ENCODE measurements at places on chromosomes 12 and 14.

DNA sequence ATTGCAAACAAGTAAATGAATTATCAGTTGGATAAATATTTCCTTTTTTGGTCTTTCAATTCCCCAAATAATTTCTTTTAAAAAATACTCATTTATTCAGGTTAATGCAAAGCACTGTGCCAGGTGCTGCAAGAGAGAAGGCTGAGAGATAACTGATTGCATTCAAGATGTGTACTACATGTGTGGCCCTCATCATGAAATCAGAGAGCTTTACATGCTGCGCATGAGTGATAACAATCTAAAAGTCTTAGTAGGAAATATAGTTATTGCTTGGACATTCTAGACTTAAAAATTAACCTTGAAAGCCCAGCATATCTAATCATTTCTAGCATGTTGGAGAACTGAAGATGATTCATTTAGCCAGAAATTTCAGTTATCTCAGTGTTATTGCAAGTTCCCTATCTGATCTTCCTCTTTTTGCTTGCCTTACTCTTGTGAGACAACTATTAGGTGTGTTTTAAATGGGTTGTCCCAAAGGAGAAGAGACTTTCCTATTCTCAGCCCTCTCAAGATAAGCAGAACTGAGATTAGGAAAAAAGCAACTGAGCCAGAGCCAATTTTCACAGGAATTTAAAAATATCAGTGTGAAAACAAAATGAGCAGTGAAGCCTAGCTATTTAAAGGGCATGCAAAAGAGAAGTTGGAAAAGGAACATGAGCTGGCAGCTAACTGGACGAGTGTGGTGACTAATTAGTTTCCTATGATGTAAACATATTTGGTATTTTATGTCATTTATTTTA is 60.9 kb downstream of the PLEKHA5 start:
- no peak for DNase-seq

GRCh38 chr12:109873653-109874052 is 6.7 kb downstream of the GLTP start:
- no peak for DNase-seq

DNA sequence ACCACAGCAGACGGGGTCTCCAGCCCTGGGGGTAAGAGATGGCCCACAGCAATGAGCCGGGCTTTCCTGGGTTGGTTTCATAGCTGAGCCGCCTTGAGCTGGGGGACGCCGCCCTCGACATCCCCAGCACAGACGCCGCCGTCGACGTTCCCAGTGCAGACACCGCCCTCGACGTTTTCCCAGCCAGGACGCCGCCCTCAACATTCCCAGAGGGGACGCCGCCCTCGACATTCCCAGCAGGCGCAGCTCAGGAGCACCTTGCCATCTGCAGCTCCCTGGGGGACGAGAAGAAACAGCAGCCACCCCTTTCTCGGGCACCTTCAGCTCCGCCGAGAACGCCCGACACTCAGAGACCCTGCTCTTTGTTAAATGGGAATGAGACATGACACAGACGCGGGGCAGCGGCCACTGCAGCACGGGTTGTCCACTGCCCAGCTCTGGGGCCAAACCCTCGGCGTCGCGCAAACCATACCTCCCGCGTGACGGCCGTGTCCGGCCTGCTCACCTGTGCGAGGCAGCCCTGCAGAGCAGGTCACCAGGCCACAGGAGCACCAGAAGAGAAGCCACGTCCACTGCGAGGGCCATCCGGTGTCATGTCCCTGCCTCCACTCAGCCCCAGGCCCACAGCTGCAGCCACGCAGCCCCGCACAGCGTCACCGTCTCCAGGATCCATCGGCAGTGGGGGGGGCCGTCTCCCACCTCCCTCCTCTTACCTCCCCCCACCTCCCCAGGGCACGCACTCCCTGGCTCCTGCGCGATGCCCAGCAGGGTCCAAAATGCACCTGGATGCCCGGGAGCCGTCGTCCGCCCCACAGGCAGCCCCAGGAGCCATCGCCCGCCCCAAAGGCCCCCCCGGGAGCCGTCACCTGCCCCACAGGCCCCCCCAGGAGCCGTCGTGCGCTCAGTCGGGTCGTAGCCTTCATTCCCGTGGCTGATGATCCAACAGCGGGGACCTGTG is 77.4 kb upstream of the GALNT9 start:
- no peak for DNase-seq

DNA sequence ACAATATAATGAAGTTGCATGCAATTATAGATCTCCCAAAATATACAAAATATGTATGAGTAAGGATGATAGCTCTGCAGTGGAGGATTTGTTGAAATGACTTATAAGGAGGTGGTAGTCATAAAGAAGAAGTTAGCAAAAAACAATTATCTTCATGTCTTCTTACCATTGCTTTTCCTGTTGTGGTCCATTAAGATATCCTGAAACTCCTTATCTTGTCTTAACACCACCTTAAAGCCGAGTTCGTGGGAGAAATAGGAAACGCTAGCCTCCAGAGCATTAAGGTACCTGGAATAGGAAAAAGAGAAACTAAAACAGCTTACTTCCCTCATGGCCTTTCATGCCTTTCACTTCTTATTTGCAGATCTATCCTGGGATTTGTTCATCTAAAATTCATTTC is 15.2 kb downstream of the GUCY2C start:
- no peak for DNase-seq

- no peak for DNase-seq
Observed at GRCh38 chr12:126858560-126858959, 1408.4 kb upstream of the TMEM132C start.

DNA sequence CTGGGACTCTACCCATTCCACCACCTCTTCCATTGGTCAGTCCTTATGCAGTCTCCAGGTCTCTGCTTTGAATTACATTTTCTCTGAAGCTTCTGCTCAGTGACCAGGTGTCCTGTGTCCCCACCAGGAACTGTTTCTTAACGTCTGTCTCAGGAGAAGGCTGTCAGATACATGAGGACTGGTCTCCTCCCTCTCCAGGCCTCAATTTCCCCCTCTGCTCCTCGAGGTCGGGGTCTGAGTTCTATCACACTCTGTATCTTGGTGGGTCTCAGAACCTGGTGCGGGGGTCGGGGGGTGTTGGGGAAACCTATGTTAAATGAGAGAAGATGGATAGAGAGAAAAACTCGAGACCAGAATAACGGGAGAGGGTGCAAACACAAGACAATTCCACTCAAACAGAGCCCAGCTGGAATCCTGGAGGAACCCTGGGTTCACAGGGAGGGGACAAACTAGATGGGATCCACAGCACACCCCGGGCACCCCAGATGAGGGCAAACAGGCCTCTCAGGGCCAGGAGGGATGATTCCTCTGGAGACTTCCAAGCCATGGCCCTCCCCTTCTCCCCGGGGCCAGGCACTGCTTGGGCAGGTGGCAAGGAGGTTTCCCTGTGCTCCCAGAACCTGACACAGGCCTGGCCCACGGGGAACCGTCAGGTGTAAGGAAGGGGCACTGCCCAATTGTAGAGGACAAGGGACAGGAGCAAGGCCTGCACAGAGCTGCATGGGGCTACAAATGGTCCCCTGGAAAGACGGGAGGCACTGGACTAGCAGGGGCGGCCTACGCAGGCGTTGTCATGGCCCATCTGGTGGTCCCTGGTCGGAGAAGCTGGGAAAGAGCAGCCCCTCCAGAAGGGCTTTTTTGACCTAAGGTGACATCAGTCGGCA is 313.2 kb upstream of the DIO3 start:
- DNase-seq = no peak

- no peak for DNase-seq
Observed at GRCh38 chr14:35388656-35389314, 15.8 kb downstream of the NFKBIA start.

DNA sequence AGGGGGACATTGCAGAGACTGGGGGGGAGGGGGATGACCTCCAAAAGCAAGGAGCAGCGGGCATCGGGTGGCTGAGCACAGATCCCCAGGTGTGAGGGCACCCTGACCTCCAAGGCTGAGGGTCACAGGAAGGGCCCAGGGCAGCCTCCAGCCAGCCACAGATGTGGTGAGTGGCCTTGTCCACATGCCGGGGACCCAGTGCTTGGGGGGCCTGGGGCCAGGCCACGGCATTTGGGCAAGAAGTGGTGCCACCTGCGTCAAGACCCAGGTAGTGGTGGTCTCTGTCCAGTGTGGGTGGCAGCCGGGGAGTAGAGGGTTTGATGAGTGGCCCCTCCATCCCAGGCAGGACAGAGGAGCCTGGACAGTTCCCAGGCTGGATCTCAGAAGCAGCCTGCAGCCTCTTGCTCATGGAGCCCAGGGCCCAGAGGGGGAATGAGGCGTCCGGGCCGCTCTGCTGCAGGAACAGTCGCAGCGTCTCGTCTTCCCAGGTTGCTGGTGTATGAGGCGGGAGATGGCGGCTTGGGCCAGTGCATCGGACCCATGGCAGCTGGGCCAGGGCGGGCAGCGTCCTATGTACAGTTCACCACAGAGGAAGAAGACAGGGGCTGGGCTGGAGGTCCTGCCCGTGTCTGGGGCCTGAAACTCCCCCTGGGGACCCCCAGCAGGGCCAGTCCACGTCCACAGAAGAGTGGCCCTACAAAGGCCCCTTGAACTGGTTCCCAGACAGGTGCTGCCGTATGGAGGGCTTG is 33.5 kb downstream of the CCNK start:
- DNase-seq = no peak

DNA sequence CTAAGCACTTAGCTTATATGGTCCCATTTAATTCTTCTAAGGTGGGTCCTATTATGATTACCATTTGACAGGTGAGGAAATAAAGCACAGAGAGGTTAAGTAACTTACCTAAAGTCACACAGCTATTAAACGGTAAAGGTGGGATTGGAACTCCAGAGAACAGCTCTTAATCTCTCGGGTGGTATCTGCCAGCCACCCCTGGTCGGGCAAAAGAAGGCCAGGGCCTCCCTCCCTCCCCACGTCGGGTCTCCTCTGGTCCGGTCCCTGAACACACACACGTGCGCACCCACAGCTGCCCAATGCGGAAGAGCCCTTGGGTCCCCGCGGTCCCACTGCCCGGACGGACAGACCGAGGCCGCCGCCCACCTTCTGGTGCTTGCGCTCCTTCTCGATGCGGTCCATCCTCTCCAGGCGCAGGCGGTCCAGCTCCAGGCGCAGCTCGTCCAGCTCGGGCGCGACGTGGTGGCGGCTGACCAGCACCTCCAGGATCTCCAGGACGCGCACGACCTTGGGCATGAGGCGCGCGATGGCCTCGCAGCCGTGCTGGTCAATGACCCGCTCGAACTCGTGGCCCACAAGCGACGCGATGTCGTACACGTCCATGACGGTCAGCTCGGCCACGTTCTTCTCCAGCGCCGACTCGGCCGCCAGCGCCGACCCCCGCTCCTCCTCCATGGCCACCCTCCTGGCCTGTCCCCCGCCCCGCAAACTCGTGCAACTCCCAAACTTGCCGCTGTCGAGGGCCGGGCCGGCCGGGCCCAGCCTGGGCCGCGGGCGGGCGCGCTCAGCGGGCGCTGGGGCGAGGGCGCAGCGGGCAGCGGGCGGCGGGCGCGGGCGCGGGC is 490 bp downstream of the RILPL1 start:
- DNase-seq = peak; percentile 48

- no peak for DNase-seq
Observed at GRCh38 chr14:78710963-78711362, 540.8 kb downstream of the NRXN3 start.

GRCh38 chr12:11630046-11630706 is 19.3 kb upstream of the ETV6 start:
- DNase-seq = no peak

DNA sequence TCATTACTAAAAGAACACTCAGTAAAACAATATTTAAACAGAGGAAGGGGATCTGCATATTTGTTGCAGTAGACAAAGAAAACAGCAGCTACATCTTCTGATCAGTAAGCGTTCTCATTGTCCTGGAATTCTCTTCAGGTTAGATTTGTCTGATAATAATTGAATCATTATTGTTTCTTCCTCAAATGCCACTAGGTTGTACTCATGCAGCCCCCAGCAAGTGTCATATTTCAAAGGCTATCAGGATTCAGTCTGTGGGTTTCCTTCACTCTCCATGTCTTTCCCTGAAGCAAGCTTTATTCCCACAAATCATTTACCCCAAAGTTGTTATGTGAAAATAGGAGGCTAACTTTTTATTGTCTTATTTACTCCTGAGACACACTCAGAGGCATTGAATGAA is 14.7 kb downstream of the PIK3C2G start:
- no peak for DNase-seq

DNA sequence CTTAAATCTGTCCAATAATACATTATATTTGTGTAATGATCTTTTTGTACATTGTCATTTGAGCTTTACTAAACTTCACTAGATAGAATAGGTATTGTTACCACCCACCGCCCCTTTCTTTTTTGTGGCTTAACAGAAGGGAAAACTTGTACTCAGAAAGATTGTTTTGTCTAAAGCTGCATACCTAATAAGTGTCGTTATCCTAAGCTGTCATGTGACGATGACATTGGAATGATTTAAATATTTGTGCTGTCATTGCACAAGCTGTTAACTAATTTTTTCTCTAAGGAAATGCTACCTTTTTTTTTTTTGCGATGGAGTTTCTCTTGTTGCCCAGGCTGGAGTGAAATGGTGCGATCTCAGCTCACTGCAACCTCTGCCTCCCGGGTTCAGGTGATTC is 3.6 kb downstream of the DIP2B start:
- no peak for DNase-seq

DNA sequence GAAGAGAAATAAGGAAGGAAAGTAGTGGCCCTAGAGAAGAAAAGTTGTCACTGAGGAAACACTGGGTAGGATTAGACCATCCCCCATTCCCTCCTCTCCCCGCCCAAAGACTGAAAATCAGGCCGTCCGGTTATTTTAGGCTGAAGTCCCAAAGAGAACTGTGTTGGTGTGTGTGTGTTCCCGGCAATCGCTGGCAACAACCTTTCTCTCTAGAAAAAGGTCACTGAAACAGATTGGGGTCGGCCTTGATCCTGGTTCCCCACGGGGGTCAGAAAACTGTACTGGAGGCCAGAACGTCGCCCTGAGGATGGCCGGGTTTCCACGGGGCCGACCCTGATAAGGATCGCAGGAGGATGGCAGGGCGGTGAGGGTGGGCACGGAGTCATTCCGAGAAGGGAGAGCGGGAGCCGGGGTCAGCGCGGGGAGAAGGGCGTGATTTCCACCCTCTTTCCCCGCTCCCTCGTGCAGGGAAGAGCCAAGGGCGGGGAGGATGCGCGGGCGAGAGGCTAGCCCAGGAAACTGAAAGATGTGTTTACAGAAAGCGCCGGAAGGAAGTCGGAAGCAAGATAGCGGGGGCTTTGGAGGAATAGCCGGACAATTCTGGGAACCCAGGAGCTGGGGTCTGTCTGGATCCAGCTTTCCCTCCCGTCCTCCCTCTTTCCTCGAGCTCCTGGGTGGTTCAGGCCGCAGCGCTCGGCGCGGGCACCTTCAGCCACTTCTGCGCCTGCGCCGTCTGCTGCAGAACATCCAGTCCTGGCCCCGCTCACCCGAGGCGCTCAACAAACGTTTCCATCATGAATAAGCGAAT is 25.3 kb upstream of the SPTLC2 start:
- peak; percentile 47 for DNase-seq

DNA sequence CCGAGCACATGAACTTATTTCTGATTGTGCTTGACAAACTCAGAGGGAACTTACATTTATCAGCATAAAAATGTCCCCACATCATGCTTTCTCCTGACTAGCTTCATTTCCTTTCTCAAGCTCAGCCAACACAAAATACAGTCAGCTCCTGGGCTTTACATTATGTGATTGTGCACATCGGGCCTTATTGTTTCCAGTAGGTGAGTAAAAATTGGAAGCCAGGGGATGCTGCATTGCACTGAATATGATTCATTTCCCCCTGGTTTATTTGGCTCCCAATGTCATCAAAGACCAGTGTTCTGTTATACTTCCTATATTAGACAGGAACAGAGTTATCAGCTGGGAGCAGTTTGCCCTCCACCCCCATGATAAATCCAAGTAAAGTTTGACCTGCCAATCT is 521.8 kb downstream of the RMST start:
- no peak for DNase-seq

Data from 8988T (cell line).